ENCODE measurements at places on chromosomes 2 and 18. TPM values are rescaled to one million over a fixed set of nuclear protein-coding genes. Genes with fewer than 3 reads are reported as not detected.

The AGBL5 gene
- total RNA-seq: 17.8 TPM

The KCNS3 gene
- total RNA-seq: 2.9 TPM

DNA sequence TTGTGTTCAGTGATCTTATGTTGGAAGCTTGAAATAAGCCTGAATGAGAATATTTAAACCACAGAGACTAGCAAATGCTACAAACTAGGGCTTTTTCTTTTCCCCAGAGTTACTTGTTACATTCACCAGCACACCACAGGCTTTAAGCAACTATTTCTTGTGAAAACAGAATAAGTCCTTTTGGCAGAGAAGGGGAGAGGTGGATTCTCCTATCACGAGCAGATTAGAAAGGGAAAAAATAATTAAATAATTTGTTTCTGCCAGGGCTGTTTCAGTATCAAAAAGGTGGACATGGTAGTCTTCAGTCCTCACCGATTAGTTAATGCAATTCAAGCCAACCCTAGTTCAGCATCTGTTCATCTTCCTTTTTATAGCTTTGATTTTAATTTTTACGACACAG lies 12.6 kb downstream of the IFIH1 start:
- no peak for DNase-seq

GRCh38 chr2:224894356-224894755 lies 147.9 kb downstream of the DOCK10 start:
- DNase-seq: peak; percentile 9

DNA sequence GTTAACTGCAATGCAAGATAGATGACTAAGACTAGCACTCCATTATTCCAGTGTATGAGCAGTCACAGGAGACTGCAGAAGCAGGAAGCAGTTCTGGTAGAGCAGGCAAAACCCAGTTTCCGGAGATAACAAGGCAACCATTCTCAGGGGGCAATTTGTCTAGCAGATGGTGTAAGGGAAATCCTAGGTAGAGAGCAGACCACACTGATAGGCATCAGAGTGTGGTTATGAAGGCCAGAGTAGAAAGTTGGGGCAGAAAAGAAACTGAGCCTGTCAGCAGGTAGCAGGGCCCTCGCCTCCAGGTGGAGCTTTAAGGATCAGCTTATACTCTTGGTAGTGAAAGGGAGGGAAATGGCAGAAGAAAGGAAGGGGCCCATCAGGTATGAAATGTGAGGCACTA lies 164.4 kb downstream of the PDE11A start:
- no peak for DNase-seq

DNA sequence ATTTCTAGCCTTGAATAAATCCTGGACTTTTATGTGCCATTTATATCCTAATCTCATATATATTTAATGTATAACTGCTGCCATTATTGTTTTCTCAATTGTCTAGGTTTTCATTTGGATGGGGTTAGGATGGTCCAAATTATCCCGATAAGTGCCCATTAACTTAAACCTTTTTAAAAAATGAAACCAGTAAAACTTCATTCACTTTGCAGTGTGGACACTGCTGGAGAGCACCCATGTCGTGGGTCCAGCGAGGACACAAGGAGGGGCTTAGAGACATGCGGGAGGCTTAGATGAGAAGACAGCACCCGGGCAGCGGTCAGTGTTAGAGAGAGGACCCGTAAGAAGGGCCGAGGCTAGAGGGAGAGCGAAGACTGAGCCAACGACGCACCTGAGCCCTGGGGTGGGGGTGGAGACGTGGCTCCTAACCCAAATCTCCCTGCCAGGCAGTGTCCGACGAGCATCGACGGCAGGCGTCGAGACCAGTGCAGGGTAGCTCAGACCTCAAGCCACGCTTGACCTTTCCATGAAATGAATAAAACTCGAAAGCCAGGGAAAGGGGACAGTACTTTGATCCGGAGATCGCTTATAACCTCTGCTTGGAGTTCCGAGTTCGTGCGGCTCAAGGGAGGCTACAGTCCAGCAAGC lies 9.0 kb upstream of the EN1 start:
- DNase-seq: no peak

DNA sequence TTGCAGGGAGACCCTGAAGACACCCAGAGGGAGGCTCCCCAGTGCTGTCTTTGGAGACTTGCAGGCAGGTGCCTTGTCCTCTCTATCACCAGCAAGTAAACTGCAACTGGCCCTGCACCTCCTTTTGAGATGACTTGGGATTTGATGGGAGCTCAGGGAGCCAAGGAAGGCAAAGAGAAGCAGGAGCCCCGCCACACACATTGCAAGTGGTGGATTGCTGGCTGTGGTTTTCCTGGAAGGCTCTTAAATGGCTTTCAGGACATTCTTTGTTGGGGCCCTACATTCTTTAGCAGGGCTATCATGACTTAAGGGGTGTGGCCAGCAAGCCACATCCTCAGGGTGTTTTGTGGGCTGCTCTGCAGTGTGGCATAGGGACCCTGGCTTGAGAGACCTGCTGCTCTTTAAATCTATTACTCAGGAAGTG lies 39.9 kb upstream of the CDC42EP3 start:
- peak; percentile 92 for DNase-seq

DNA sequence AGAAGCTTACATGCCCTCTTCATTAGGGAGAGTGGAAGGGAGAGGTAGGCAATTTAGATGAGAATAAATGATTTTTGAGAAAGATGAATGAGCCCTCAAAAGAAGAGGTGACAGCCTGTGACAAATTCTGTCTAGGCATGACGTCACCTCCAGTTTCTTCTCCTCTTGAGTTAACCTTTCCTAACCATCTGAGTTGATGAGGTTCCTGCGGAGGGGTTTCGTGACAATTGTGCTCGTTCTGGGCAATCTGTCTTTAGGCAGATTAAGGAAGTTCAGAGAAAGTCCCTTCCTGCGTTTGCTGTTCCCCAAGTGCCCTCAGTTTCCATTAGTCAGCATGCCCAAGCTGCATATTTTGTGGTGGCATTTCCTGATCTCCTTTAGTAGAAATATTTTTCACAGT lies 640.2 kb upstream of the SYT4 start:
- no peak for DNase-seq

- no peak for DNase-seq
Measured at GRCh38 chr18:75391279-75392225, 36.0 kb downstream of the SMIM21 start.

Data from GM23248 (cell line).